Amniotic epithelial cell (primary cell): ENCODE measurements at places on chromosomes 5 and 9.

- no peak for DNase-seq
Observed at GRCh38 chr5:42520203-42520602, 97.0 kb downstream of the GHR start.

DNA sequence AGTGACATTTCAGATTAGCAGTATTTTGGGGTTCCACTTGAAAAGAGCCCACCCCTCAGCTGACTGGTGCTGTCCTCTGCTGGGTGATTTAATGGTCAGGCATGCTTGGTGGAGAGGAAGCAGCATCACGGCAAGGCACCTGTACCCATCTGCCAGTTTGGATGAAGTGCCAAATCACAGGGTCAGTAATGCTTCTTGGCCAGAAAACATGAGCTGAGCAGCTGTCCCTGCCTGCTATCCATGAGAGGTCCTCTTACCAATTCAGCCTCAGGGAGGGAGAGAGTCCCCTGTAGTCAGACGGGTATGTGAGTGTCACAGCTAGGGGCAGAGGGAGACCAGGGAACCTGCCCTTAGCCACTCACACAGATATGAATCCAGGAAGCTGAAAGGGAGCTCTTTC lies 137.9 kb downstream of the SEC61B start:
- DNase-seq, result no peak

- peak; percentile 35 for DNase-seq
Observed at GRCh38 chr5:81848362-81848880, 97.5 kb upstream of the SSBP2 start.

DNA sequence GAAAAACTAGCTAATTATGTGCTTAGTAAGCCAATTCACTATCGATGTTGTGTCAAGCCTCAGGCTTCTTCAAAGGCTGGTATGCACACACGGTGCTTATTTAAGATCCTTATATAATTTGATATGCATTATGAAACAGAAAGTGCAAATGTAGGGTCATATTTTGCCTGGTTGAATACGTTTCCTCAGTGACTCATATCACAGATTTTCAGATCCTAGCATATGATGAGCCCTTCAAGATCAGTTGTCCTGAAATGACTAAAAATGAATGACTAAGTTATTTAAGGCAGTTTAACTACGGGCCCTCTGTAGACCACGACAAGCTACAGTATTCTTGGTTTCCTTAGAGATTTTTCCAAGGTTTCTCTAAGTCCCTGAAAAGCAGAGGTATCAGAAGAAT lies 778.3 kb downstream of the PRELID2 start:
- peak; percentile 23 for DNase-seq

GRCh38 chr5:162410365-162410764 lies 342.8 kb downstream of the GABRG2 start:
- no peak for DNase-seq

- no peak for DNase-seq
Observed at GRCh38 chr5:8500426-8500825, 631.5 kb downstream of the MTRR start.

DNA sequence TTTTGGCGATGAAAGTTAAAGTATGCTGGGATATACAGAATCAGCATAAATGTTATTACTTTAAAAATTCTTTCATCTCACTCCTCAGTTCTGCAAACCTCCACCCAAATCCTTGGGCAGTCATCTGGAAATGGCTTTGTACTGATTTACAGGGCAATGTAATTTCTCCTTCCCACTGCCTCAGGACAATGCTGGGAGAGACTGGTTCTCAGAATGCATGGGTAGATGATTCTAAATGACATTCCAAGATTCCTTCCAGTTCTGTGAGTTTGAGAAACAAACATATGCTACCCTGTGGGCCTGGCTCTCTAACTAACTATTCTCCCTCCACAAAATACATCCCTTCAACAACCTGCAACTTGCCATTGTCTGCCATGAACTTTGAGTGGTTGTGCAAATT lies 7.5 kb upstream of the PSAT1 start:
- no peak for DNase-seq

DNA sequence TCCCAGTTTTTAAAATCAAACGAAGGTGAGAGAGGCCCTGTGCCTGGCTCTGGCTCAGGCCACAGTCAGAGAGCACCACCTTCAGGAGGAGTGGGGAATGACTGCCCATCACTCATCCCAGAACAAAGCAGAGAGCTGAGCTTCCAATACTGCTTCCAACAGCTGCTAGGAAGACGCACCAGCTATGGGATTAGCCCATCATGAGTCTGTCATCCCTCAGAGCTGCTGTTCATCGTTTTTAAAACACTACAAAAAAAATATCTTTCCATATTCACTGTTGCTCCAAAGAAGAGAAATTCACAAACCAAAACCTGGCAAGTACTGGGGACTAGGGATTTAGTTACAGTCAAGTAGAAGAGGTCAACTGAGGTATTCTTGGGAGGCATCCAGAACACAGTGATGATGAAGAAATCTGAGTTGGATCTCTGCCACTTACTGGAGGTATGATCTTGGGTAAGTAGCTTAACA lies 102.4 kb downstream of the CDK5RAP2 start:
- DNase-seq, result peak; percentile 95

DNA sequence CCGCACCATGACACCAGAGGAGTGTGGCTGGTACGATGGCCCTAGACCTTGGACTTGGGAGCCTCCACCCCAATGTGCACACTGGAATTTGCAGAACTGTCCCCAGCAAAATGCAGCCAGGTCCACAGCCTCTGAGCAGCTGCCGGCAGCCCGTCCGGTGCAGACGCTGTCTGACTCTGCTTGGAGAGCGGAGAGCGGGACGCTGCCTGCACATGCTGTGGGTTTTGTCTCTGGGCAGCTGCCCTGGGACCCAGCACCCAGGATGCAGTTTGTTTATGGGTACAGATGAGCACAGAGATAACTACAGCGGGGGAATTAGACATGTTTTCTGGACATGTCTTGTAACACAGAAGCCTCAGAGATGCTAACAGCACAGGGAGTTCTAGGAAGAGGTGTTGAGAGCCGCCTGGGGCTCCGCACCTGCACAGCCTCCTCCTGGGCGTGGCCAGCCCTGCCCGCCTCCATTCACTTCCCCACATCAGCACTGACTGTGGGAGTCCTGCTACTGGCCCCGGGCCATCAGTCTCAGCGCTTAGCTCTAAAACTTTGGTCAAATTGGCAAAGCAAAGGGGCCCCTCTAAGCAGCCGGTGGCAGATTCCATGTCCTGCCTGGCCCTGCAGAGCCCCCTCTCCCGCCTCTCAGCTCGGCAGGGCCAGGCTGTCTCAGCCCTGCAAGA lies 159.6 kb downstream of the IRX2 start:
- DNase-seq, result no peak

DNA sequence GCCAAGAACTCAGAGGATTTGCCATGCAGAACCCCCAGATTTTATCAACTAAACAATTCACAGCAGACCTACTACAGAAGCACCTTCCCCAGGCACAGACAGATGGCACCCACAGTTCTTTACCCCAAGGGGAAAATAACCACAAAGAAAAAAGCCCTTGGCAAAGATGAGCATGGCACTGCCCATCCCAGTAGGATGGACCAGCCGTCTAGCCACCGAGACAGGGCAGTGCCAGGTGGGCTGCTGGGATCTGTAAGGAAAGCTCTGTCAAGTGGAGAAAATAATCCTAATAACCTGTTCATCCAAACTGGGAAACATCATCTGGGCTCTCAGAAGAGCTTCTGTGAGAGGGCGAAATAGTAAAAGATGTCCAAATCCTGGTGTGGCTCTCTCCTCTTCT lies 130.0 kb downstream of the COL23A1 start:
- DNase-seq, result no peak

DNA sequence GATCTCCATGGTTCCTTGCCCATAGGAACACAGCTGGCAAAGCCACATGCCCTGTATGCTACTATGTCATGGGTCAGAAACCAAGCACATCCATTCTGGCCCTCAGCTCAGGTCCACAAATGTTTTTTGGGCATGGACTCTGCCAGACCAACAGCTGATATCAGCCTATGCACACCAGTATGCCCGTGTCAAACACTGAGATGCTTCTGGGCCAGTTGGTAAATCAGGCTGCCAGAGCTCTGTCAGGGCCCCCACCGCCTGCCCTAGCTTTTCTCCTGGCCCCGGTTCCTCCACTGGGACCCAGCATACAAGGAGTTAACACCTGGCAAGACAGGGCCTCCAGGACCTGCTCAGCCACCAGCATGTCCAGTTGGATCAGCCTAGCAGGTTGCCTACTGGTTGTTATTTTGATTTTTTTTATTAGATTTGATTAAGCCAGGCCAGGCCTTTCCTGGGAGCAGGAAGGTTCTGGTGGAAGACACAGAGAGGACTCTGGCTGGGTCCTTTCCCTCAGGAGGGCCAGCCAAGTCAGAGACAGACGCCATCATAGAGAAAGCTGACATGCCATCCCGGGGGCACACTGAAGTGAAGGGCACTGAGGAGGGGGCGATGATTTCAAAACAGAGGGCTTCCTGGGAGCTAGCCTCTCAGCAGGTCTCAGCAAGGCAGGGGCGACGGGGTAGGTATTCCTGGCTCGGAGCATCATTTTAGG lies 65.8 kb downstream of the TSTD2 start:
- DNase-seq, result no peak

- DNase-seq, result no peak
Observed at GRCh38 chr5:37823433-37824152, 16.2 kb downstream of the GDNF start.

- no peak for DNase-seq
Observed at GRCh38 chr5:151134228-151134627, 23.4 kb downstream of the ANXA6 start.

DNA sequence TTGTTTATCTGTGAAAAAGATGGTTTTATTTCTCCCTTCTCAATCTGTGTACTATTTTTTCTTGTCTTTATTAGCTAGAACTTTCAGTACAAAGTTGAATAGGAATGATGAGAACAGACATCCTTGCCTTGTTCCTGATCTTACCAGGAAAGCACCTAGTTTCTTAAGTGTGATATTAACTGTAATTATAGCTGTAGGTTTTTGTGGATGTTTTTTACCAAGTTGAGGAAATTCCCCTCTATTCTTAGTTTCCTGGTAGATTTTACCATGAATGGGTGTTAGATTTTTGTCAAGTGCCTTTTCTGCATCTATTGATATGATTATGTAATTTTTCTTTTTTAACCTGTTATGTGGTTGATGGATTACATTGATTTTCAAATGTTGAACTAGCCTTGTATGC lies 68.7 kb downstream of the KCNN2 start:
- DNase-seq, result no peak

DNA sequence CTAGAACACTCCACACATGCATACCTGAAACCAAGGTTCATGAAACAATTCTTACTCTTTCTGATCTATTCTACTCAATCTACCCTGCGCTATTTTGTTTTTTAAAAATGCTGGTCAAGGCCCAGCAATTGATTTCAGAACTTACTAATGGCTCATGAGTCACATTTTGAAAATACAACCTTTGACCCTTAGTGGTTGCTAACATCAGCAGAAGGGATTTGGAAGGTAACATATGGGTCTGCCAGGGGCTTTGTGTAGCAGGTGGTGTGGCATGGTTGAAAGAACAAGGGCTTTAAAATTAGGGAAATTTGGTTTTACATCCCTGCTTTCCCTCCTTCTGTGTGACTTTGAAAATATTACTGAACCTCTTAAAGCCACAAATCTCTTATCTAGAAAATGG lies 101.4 kb downstream of the ATG10 start:
- peak; percentile 2 for DNase-seq

GRCh38 chr9:111965566-111966019 lies 69.0 kb downstream of the UGCG start:
- peak; percentile 99 for DNase-seq

DNA sequence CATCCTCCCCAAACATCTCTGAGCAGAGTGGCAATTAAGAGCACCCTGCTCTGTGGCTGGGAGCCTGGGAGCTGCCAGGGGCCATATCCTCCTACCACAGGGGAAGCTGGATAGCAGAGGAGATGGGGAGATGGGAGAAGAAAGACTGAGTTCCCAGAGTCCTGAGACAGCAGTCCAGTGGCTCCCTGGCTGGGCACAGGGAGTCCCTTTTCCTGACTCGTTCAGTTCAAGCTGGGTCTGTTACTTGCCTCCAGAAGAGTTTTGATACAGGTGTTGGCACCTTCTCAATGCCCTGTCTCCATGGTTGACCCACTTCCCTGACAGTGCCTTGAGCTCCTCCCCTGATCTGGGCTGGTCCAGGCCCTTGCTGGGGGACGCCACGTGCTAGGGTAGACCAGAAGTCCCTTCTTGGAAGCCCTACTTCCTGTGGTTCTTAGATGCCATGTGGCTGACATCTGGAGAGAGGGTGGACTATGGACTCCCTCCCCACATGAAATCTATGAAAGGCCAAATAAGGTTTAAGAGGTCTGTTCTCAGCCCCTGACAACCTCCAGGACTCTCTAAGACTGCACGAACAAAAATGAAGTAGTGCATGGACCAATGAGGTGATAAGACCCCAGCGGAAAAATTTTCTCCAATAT lies 166.2 kb downstream of the AUH start:
- DNase-seq, result no peak

DNA sequence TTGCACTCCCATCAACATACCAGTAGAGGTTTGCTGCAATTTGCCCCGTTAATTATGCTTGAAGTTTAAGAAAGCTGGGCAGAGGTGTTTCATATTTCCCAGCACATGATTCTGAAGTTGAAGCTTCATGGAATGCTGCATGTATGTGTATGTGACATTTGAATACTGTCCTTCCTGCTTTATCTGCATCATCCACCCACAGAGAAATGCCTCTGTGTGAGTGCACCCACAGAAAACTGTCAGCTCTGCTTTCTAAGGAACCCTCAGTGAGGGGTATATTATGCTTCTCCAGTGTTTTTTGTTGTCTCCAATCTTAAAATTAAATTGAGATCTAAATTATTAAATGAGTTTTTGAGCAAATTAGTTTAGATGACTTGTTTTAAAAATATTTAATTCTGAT lies 358.1 kb upstream of the PIK3R1 start:
- no peak for DNase-seq

DNA sequence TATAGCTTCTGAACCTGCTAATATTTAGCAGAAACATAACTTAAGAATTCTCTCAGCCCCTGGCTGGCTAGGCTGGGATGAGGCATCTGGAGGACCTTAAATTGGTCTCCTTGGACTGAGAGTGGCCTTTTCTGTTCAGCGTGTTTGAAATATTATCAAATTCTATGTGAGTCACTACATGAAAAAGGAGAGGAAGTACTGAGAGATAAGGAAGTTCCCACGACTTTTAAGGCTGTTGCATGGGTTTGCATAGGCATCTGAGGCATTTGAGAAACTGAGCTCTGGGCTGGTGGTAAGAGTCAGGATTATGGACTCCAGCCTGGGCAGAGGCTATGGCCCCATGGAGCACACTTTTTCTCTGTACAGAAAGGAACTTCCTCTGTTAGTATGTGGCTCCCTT lies 816.2 kb upstream of the GRAMD2B start:
- DNase-seq, result peak; percentile 89

DNA sequence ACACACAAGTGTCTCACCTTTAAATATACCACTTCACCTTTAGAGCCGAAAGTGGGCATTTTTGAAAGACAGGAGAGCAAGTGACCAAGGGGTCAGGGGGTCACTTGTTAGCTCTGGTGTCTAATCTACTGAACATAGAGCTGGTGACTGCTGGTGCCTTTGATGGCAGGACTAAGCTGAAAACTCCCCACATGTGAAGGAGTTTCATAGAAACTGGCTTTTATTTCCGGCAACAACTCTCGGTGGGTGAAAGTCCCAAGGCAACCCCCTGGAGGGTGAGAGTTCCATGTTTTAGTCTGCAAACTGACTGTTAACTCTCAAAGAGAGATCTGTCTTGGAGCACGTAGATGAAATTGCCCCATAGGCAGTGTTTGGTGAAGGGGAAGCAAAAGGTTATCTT lies 466.9 kb downstream of the DMRTA1 start:
- no peak for DNase-seq
